ENCODE measurements at places on chromosomes 3 and 15. TPM values are rescaled to one million over a fixed set of nuclear protein-coding genes. Genes with fewer than 3 reads are reported as not detected.

DNA sequence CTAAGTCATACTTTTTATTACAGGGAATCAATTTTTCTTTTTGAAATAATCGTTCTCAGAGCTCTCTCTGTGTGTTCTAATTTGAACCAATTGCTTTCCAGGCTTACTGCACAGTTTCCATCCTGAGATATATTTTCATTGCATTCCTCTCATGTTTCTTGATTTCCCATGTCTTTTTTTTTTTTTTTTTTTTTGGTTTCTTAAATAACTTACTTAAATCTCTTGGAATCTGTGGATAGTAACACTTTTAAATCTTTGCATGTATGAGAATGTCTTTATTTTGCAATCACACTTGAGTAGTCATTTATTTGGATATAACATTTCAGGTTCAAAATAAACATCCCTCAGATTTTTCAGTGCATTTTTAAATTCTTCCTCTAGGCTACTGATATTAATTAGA is 14.5 kb upstream of the ABTB1 start:
- no peaks in the 10 kb centered on the region for H3K4me1 ChIP-seq
- H3K27ac ChIP-seq = no peak overlapping the region
- no peaks in the 10 kb centered on the region for H3K27me3 ChIP-seq

- no peak for DNase-seq
- H3K4me3 ChIP-seq = no peak overlapping the region
- no peaks in the 10 kb centered on the region for H3K27me3 ChIP-seq
- H3K4me1 ChIP-seq = no peaks in the 10 kb centered on the region
- no peaks in the 10 kb centered on the region for H3K36me3 ChIP-seq
- H3K27ac ChIP-seq = no peak overlapping the region
Measured at GRCh38 chr3:139940622-139941021, 5.6 kb downstream of the CLSTN2 start.

GRCh38 chr15:87518957-87519356 is 737.6 kb downstream of the NTRK3 start:
- no peak overlapping the region for H3K4me3 ChIP-seq
- no peaks in the 10 kb centered on the region for H3K27me3 ChIP-seq
- no peaks in the 10 kb centered on the region for H3K4me1 ChIP-seq
- DNase-seq = no peak

GRCh38 chr3:69370901-69371301 is 15.0 kb downstream of the FRMD4B start:
- no peak for DNase-seq
- no peak overlapping the region for H3K4me3 ChIP-seq
- H3K4me1 ChIP-seq = no peaks in the 10 kb centered on the region
- no peaks in the 10 kb centered on the region for H3K36me3 ChIP-seq
- peak overlapping the region; percentile 29 for H3K27ac ChIP-seq

- H3K27ac ChIP-seq = no peak overlapping the region
- H3K27me3 ChIP-seq = no peaks in the 10 kb centered on the region
- no peaks in the 10 kb centered on the region for H3K4me1 ChIP-seq
- H3K36me3 ChIP-seq = no peaks in the 10 kb centered on the region
- H3K4me3 ChIP-seq = no peak overlapping the region
- DNase-seq = no peak
Measured at GRCh38 chr15:73934281-73934680, 8.0 kb downstream of the LOXL1 start.

PDE12 gene
- 26.8 TPM for total RNA-seq
